ENCODE measurements at places on chromosomes 5 and 9.

DNA sequence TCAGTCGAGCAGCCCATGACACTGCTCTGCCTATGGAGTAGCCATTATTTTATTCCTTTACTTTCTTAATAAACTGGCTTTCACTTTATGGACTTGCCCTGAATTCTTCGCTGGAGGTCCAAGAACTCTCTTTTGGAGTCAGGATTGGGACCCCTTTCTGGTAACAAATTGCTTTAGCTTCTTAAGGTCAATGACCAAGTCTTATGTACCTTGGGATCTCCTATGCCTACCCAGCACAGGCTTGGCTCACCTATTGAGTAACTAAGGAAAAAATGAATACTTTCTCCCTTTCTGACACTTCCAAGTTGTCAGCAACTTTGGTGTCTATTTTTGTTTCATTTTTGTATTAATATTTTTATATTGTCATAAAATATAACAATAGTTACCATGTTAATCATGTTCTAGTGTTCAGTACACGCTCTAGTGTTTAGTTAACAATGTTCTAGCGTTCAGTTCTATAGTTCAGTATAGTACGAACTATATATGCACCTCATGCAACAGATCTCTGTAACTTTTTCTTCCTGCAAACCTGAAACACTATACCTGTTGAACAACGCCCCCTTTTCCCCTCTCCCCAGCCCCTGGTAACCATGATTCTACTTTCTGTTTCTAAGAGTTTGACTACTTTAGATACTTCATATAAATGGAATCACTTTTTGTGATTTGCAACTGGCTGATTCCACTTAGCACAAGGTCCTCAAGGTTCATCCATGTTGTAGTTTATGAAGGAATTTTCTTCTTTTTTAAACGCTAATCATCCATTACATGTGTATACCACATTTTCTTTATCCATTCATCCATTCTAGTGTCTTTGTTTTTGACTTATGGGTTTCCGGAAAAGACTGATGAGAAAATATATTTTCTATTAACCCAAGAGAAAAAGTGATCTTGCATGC lies 1.8 kb upstream of the RHOBTB3 start:
- DNase-seq: no peak

GRCh38 chr9:27519466-27520465 lies 4.3 kb upstream of the IFNK start:
- no peak for DNase-seq

- no peak for DNase-seq
Observed at GRCh38 chr5:128441941-128442350, 96.1 kb downstream of the FBN2 start.

DNA sequence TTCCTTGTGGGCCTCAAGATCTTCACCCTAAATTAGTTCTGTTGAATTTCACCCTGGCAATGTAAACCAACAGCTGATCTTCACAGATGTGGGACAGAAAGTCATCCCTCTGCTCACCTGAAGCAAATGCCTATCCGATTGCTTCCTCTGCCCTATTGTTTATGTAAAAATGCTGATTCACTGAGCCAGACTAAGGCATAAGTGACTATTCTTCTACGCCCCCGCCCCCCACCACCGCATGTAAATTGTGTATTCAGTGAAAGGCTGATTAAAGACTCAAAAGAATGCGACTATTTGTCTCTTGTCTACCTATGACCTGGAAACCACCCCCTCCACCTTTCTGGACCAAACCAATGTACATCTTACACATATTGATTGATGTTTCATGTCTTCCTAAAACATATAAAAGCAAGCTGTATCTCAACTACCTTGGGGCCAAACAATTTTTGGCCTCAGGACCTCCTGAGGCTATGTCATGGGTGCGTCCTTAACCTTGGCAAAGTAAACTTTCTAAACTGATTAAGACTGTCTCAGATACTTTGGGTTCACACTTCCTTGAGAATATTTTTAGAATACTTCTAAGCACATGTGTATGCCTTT lies 129.7 kb upstream of the BOD1 start:
- no peak for DNase-seq

GRCh38 chr5:75622564-75622963 lies 11.3 kb downstream of the ANKDD1B start:
- no peak for DNase-seq

GRCh38 chr5:107285772-107286171 lies 385.0 kb downstream of the EFNA5 start:
- DNase-seq: no peak

DNA sequence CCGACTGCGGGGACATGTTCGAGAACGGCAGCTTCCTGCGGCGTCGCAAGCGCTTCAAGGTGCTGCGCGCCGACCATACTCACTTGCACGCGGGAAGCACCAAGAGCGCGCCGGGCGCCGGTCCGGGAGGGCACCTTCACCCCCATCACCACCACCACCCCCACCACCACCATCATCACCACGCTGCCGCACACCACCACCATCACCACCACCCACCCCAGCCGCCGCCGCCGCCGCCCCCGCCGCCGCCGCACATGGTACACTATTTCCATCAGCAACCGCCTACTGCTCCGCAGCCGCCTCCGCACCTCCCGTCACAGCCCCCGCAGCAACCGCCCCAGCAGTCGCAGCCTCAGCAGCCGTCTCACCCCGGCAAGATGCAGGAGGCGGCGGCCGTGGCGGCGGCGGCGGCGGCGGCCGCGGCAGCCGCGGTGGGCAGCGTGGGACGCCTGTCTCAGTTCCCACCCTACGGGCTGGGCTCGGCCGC lies 514 bp downstream of the FOXB2 start:
- DNase-seq: no peak

- no peak for DNase-seq
Observed at GRCh38 chr9:81823672-81824554, 104.3 kb upstream of the SPATA31D4 start.

- DNase-seq: no peak
Observed at GRCh38 chr5:177612215-177612673, 12.3 kb downstream of the B4GALT7 start.

GRCh38 chr5:180352116-180353047 lies 754 bp downstream of the GFPT2 start:
- DNase-seq: no peak

DNA sequence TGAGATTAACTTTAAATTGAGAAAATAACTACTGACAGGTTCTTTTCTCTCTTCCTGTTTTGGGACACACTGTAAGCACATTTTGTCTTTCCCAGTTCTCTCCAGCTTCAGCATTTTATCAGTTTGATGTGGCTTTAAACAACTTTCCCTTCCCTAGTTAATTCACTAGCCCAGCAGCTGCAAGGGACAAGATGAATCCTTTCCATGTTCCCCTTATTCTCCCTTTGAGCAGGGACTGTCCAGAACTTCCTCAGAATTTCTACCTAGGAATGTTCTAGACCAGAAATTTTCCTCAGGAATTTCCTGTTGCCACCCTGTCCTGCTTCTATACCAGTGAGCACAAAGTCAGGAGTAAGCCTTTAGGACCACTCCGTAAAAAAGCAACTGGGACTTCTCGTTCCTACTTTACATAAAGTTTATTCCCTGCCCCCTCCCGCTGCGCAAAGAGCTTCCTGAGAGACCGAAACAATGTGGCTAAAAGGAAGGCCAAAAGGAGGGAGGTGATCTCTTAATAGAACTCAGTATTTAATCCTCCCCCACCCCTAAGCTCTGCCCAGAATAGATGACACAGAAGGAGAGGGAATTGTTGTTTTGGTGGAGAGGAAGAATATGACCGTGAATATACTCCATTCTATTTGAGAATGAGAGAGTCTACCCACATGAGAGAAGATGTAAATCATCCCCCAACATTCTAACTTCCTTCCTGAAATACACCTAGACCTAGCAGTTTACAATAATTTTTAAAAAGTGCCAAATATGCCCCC lies 61.9 kb downstream of the GLIS3 start:
- DNase-seq: no peak

- no peak for DNase-seq
Observed at GRCh38 chr5:50328193-50328729, 112.8 kb downstream of the EMB start.

DNA sequence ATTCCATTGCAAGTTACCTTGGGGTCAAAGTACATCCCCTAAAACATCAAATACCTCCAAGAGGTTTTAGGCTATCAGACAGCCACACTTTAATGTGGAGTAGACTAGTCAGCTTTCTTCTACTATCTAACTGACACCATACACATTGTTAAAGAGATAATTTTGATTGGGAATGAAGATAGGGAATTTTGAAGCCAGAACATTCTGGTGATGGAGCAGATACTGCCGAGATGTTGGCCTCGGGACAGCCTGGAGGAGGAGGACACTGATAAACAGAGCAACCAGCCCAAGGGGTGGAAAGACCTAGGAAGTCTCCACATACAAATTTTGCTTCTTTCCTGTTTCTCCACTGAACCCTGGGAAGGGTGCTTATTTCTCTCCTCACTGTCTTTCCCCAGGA lies 14.9 kb downstream of the TJP2 start:
- DNase-seq: no peak

DNA sequence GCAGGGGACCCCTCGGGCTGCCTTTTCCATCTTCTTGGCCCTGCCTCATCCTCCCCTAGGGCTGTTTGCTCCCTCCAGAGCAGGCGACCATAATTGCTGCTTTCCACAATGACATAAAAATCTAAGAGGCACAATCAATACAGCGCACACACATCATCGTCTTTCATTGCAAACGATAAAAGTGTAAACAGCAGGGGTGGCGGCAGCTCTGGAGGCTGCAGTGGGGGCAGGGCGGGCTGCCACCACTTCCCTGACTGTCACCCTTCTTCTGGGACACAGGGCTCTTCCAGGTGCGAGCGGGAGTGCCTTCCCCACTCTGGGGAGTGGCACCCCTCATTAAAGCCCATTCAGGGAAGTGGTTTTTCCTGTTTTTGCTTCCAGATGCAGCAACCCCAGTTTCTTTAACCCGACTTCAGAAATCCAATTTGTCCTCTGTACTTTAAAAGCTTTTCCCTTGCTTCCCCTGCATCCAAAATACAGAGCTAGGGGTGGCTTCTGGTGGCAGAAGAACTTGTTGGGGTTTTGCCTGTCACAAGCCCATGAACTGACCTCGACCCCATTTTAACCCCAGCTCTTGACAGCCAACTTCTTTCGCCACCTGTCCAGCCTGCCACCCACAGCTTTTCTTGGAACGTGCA lies 45.7 kb downstream of the TSPAN17 start:
- DNase-seq: no peak

GRCh38 chr5:132759114-132760048 lies 12.2 kb downstream of the CCNI2 start:
- no peak for DNase-seq

GRCh38 chr5:150641824-150642566 lies 1.5 kb downstream of the SYNPO start:
- DNase-seq: no peak

GRCh38 chr9:1995084-1995483 lies 20.1 kb upstream of the SMARCA2 start:
- DNase-seq: no peak

GRCh38 chr5:111756581-111757354 lies at the start of gene NREP:
TSS of gene NREP (minus strand) at chr5:111757194. CDS start at chr5:111755772, 1,422 bp downstream.
- peak; percentile 28 for DNase-seq

DNA sequence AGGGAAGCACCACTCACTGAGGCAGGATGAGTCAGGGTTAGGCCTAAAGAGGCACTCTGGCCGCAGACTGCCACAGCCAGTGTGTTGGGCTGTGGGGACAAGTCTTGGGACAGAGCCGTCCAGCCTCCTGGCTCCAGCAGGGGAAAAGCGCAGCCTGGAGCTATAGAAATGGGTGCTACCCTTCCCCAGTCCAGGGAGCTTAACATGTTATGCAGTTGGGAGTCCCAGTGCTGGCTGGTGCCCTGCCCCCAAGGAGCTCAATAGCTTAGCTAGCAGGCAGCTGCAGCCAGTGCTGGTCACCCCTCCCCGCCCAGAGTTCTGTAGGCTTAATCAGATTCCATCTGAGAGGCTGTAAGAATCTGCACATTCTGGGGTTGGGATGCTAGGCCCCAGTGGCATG lies 399.6 kb upstream of the TUSC1 start:
- no peak for DNase-seq

DNA sequence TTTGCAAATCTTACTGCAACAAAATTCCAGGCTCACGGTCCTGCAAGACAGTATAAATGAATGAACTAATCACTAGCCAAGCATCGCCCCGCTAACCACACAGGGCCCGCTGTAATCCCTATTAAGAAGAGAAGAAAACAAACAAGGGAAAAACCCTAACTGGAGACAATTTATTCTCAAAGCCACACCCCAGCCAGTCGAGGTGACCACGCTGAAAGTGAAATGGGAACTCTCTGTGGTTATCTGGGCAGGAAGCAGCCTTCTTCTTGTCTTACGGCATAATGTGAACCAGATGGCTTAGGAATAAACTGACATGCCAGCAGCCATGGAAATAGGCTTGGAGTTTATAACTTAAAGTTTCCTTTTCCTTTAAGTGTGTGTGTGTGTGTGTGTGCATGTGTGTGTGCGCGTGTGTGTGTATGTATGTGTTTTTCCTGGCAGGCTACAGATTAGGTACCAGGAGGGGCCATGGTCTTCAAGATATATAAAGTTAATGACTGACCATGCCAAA lies 120.2 kb downstream of the SEMA6A start:
- peak; percentile 4 for DNase-seq

DNA sequence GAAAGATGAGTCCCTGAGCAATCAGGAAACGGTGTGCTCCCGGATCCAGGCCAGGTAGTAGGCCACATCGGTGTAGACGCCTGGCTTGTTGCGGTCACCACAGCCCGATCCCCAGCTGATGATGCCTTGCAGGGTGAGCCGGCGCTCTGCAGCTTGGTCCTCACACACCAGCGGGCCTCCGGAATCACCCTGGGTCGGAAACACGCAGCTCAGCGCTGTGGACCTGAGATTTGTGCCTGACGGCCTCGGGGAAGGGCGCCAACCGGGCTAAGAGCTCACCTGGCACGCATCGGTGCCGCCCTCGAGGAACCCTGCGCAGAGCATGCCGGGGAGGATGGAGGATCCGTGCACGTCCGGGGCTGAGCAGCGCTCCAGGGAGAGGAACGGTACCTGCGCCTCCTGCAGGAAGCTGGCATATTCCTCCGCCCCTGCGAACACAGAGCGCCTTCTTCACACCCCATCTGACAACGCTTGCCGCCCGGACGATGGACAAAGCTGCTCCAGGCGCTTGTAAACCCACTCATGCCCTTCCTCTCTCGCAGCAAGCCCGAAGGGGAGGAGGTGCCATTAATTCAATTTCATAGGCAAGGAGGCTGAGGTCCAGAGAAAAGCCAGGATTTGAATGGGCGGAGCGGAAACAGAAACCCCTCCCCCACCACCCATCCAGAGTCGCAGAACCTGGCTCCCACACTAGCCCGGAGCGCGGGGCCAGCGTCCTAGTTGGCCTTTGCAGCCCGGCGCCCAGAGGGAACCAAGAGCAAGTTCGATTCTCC lies 2.0 kb upstream of the PFN3 start:
- DNase-seq: peak; percentile 74

DNA sequence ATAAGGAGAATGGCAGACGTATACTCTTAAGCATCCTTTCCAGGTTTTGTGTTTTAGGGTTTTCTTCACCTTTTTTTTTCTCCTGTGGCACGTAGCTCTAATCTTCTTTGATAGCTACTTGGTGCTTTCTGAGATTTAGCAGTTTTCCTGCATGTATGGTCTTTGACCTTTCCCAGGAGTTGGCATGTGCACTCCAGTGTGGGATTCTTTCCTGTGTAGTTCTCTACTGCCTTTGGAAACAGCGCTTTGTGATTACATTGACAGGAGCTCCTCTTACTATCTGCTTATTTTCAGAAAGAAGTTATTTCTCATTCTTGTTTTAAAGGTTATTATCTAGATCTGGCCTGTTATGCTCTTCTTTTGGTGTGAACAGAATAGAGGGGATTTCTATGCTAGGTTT lies 65.5 kb downstream of the UNC13B start:
- DNase-seq: no peak

- no peak for DNase-seq
Observed at GRCh38 chr9:95669253-95669652, 152.5 kb upstream of the PTCH1 start.

- DNase-seq: no peak
Observed at GRCh38 chr9:75089373-75089766, 1.1 kb downstream of the OSTF1 start.

GRCh38 chr9:77276799-77277198 lies 99.5 kb downstream of the VPS13A start:
- DNase-seq: no peak
